ENCODE measurements at places on chromosomes 16 and 17.

DNA sequence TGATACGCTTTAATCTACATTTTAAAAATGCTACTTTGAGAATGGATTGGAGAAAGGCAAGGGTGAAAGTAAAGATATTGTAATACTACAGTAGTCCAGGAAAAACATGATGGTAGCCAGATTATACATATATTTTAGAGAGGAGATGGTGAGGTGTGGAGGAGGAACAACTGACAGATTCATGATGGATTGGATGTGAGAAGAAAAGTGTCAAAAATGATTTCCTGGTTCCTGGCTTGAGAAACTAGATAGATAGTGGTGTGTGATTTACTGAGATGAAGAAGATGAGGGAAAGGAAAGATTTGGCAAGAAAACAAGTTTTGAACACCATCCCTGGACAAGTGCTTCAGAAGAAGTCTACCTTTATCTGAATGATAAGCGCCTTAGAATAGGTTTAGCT, 80.5 kb downstream of the CHD9 start:
- DNase-seq = no peak

- DNase-seq = no peak
Measured at GRCh38 chr17:76039121-76039520, 12.0 kb upstream of the EVPL start.

GRCh38 chr17:6454495-6455320, 10.5 kb downstream of the PIMREG start:
- DNase-seq = no peak

DNA sequence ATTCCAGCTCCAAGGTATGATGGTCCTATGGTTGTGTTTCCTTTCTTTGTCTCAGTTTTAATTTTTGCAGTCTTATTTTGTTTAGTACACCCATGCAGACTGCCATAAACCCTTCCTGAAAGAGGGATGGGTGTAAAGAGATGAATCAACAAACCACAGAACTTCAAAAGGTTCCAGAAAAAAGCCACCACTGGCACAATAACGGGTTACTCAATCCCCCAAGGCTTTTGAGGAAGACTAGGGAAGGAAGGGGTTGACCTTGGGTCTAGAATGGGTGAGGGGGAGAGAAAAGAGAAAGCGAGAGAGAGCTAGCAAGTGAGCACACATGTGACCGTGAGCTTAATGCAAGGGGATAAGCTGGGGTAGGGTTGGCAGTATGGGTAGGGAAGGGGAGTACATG, 168.1 kb downstream of the XYLT1 start:
- no peak for DNase-seq

DNA sequence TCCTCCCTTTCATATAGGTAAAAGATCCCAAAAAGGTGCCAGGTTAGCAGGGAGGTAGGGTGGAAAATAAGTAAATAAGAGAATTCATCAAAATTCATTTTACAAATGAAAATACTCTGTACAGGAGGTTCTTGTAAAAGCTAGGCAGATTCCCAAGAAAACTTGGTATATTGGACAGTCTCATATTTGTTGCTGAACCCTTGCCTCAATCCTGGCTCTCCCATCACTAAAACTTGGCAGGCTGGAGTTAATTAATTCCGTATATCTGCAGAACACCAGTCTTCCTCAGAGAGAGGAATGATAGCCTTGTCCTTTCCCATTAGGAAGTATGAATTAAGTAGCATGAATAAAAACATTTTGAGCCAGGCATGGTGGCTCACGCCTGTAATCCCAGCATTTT, 66.2 kb upstream of the MTMR4 start:
- no peak for DNase-seq

- no peak for DNase-seq
Measured at GRCh38 chr17:12996941-12997340, 20.9 kb downstream of the ELAC2 start.

DNA sequence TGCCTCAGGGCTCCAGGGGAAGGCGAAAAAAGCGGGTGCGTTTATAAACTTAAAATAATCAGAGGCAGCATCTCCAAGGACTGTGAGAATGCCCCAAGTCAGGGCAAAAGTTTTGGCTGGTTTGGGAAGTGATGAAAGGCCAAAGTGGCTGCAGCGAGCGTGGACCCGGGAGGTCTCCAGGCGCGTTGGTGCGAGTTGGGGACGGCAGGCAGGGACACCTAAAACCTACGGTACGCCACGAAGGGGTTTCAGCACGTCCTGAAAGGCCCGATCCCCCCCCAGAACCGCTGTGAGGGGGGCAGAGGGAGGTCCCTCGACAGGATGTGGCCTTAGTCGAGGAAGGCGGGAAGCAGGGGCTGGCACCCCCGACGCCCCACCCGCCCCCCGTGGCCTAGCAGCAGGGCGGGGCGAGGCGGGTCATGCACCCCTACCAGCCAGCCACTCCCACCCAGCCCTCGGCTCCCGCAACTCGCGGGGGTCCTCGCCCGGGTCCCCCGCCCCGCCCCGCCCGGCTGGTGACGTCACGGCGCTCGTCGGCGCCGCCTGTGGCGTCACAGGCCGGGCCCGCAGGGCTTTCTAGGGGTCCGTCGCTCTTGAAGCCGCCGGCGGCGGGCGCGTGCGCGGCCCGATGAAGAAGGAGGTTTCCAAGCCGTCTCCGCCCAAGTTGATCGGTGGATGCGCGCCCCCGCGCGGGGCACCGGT, at the start of gene MYCBPAP:
TSS of gene MYCBPAP (plus strand) at position 569 of the 702 bp plus-strand sequence. CDS start 236 bp downstream, outside the sequence.
- peak; percentile 31 for DNase-seq

GRCh38 chr16:52283584-52284375, 263.2 kb downstream of the TOX3 start:
- DNase-seq = no peak

DNA sequence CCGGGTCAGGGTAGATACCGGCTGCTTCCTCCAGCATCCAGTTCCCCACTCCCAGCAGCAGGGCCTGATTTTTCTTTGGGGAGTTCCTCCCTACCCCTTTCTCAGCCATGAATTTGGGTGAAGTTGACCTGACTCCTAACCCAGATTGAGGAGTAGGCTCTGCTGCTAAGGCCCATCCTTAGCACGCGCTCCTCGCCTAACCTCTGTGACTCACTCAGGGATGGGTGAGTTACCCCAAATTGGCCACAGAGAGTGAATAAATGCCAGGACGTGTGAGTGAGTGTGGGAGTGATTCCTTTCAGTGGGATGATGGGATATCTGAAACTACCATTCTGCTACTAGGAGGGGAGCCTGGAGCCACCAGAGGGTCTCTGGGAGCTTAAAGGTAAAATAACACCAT, 28.9 kb upstream of the ABCC12 start:
- DNase-seq = no peak

DNA sequence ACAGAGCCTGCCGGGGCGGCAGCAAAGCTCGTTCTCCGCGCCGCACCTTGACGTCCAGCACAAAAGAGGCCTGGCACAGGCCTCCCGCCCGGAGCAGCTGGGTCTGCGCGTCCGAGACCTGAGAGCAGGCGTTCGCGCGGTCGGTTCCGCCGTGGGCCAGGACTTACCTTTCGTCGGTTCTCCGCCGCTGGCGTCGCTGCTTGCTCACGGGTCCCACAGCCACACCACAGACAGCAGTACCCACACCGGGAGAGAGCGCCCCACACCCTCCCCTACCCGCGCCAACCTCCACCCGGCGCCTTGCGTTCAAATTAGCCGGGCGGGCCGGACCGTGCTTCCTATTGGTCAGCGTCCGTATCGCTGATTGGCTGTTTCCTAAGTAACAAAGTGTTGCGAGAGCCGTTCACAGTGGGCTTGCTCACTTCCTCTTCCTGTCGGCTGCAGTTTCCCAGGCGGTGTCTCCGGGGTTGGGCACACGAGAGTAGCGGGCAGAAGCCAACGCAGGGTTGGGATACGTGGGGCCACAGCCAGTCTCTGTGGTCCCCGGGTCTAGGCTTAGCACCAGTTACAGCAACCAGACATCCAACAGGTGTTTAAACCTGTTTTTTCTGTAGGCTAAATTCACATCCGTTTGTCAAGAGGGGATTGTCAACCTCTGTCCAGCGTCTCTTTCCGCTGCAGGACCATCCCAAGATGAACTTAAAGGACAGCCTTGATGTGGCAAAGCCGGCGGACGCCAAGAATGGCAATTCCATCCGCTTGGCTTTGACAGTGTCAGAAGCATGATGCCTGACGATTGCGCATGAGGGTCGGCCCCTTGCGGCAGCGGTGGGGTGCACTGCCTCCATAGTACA, at the start of gene KIF18B:
TSS of gene KIF18B (minus strand) at position 313 of the 854 bp plus-strand sequence. CDS start 11,429 bp downstream, outside the sequence.
- DNase-seq = peak; percentile 76

DNA sequence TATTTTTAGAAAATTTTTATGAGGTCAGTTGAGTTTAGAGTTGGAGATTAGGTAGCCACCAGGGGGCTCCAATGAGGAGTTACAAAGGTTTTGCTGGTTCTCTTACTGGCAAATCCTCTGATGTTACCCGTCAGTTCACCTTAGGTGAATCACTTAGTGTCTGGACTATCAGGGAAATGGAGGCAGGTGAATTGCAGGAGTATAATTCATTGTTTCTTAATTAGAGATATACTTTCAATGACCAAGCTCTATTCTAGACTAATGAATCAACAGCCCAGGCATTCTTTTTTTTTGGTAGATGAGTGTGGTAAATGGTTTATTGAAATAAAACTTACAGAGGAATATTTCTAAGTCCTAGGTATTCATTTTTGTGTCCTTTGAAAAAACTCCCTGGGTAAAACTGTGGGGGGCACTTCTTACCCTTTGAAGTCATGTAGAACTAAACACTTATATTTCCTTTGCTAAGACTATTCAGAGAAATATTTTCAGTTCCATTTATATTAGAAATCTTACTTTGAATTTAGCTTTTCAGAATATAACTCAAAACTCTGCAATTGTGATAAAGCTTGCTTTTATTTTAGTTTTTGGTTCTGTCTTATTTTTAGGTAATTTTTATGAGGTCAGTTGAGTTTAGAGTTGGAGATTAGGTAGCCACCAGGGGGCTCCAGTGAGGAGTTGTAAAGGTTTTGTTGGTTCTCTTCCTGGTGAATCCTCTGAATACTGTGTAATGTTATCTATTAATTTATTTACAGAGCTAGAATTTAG, 17.7 kb downstream of the PSMD11 start:
- no peak for DNase-seq

DNA sequence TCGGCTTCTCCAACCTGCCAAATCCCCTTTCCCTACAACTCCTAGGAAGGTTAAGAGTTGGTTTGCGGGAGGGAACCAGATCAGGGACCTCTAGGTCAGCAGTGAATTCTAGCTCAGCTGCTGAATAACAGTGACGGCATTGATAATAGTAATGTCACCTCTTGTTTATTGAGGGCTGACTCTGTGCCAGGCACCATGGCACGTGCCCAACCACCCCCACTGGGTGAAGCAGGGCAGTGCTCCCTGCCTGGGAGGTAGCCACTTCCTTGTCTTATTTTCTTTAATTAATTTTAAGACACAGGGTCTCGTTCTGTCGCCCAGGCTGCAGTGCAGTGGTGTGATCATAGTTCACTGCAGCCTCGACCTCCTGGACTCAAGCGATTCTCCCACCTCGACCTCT, 5.5 kb upstream of the PPL start:
- DNase-seq = no peak

GRCh38 chr17:79851461-79851817, 12.2 kb upstream of the CBX4 start:
- no peak for DNase-seq

GRCh38 chr16:87851601-87852000, 17.7 kb downstream of the SLC7A5 start:
- no peak for DNase-seq

GRCh38 chr17:8018436-8018835, 16.0 kb downstream of the GUCY2D start:
- DNase-seq = no peak

DNA sequence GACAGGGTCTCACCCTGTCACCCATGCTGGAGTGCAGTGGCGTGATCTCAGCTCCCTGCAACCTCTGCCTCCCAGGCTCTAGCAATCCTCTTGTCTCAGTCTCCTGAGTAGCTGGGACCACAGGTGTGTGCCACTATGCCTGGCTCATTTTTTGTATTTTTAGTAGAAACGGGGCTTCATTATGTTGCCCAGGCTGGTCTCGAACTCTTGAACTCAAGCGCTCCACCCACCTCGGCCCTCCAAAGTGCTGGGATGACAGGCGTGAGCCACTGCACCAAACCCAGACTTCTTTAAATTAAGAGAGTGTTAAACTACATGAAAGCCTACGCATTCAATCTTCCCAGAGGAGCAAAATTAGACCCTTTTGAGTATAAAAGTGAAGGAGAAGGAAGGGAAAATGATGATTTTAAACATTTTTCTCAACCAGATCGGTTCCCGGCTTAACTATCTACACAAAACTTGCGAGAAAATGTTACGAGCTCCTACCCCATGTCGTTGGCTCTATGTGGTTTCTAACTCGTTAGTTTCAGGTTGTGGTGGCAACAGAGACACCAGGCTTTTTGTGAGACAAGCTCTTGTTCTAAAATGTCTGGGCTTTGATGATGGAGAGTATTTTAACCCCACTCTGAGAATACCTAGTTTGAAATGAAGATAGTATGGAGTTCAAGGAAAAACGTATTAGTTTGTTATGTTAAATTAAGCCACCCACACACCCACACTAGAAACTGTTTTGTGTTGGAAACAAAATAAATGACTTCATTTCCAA, 26.3 kb downstream of the STAT5B start:
- no peak for DNase-seq

DNA sequence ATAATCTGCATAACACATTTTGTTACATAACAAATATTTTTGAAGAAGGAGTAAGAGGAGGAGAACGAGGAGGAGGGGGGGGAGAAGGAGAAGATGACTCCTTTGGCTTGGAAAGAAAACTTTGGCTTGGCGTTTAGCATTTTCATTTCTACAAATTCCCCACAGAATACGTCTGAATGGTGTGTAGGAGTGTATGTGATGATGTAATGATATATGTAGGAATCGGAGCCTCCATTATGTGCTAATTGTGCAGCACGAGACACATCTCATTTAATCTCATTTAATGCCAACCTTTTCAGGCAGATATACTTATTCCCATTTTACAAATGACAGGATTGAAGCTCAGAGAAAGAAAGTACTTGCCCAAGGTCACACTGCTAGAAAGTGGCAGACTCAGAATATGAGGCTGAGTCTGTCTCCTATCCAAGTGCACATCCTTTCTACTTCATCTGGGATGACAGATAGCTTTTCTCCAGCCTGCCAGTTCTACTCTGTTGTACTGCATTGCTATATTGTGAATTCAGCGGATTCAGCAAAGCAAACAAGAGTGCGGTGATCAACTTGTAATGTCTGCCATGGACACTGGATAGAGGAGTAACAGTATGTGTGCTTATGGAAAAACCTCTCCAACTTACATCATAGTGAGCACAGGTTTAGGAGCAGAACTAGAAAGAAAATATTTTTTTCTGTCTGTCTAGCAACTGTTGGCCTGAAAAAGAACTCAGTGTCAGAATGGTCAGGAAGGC, 10.4 kb upstream of the SLC47A2 start:
- no peak for DNase-seq

DNA sequence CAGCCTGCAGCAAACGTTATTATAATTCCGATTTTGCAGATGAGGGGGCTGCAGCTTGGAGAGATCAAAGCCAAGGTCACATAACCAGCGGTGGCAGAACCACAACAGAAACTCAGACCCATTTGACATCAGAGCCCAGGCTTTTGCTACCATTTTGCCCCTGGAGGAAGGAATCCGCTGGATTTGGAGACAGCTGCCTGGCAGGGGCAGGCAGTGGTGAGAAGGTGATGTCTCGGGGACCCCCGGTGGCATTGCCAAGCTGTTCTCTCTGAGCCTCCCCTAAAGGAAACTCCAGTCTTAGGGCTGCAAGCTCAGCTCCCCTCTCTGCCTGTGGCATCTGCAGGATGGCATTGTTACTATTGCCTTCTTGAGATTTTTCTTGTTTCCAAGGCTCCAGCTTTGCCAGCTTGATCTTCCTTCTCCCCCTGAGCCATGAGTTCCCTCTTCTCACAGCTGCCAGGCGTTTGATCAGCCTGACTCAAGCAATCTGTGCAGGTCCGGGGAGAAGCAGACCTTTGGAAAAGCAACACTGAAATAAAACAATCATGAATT, 40.8 kb downstream of the AIPL1 start:
- no peak for DNase-seq

Measured in stimulated activated CD8-positive, alpha-beta memory T cell treated with anti-CD3 and anti-CD28 coated beads, Interleukin-15, amount 100 ng/mL, for 4 hours (primary cell).